Activated CD4-positive, alpha-beta T cell treated with anti-CD3 and anti-CD28 coated beads, Interleukin-2, amount 10 ng/mL, durations not matched to agents 24 days and 14 days (primary cell): ENCODE measurements at places on chromosomes 5 and 9. TPM values are rescaled to one million over a fixed set of nuclear protein-coding genes. Genes with fewer than 3 reads are reported as not detected.

Gene HINT1
- total RNA-seq = 280 and 282 TPM in 2 replicates

GRCh38 chr5:28558196-28558595 is 1519.8 kb upstream of the CDH9 start:
- DNase-seq = no peak

Gene SLC9A3
- total RNA-seq = 3.0 and 3.3 TPM in 2 replicates

DNA sequence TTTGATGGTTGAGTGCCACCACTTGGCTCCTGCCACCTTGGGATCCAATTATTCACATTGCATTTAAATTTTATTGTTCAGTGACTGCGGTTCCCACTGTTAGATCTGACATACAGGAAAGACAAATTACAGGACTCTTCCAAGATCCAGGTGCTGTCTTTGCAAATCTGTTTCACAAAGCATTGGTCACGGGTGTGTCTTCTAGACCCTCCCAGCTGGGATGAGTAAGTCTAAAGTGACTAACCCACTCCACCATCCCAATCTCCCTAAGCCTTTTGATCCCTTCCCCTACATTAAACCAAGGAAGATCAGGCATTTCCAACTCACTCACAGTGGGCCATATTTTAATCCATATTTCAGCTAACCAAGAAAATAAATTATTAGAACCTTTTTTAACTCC is 1016.3 kb upstream of the CTNND2 start:
- DNase-seq = no peak

Gene OR2S2
- not detected in 2 replicates for total RNA-seq

DNA sequence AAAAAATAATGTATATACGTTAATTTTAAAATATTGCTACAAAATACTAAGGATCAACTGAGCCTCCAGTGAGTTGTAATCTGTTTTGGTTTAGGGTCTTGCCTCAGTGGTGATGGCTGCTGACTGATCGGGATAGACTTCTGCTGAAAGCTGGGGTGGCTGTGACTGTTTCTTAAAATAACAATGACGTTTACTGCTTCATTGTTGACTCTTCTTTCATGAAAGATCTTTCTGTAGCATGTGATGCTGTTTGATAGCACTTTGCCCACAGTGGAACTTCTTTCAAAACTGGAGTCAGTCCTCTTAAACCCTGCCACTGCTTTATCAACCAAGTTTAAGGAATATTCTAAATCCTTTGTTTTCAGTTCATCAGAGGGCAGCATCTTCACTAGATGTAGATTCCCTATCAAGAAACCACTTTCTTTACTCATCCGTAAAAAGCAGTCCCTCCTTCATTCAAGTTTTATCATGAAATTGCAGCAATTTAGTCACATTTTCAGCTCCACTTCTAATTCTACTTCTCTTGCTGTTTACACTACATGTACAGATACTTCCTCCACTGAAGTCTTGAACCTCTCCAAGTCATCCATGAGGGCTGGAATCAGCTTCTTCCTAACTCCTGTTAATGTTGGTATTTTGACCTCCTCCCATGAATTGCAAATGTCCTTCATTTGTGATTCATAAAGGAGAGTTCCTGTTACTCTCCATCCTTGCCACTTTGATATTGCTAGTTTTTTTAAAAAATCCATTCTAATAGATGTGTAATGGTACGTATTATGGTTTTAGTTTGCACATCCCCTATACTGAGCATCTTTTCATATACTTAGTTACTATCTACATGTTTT is 41.5 kb upstream of the PTPDC1 start:
- no peak for DNase-seq

Gene GPRIN1
- total RNA-seq = 3.7 TPM in 2 replicates

- no peak for DNase-seq
Measured at GRCh38 chr9:101018467-101018866, 10.1 kb upstream of the PLPPR1 start.

- no peak for DNase-seq
Measured at GRCh38 chr5:14445013-14445412, 136.6 kb upstream of the OTULINL start.

GRCh38 chr5:86500947-86501346 is 116.8 kb upstream of the COX7C start:
- DNase-seq = no peak

DNA sequence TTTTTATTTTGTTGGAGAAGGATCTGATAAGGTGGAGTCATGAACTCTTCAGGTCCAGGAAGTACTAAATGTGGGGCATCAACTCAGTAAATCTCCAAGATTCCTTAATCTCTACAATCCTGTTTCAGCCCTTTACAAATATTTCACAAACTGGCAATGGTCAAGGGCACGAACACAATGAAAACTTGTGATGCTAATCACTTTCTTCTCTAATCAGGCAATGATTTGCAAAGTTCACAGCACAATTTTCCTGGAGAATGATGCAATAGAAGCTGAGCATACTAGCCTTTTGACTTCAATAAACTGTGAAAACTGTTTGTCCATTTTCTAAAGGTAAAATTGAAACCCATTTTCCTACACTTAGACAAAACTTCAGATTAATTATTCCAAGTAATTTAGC is 16.9 kb downstream of the GDF9 start:
- no peak for DNase-seq

Gene FOXI1
- total RNA-seq = 0.09 TPM in 1 of 2 replicates, not detected in the other

DNA sequence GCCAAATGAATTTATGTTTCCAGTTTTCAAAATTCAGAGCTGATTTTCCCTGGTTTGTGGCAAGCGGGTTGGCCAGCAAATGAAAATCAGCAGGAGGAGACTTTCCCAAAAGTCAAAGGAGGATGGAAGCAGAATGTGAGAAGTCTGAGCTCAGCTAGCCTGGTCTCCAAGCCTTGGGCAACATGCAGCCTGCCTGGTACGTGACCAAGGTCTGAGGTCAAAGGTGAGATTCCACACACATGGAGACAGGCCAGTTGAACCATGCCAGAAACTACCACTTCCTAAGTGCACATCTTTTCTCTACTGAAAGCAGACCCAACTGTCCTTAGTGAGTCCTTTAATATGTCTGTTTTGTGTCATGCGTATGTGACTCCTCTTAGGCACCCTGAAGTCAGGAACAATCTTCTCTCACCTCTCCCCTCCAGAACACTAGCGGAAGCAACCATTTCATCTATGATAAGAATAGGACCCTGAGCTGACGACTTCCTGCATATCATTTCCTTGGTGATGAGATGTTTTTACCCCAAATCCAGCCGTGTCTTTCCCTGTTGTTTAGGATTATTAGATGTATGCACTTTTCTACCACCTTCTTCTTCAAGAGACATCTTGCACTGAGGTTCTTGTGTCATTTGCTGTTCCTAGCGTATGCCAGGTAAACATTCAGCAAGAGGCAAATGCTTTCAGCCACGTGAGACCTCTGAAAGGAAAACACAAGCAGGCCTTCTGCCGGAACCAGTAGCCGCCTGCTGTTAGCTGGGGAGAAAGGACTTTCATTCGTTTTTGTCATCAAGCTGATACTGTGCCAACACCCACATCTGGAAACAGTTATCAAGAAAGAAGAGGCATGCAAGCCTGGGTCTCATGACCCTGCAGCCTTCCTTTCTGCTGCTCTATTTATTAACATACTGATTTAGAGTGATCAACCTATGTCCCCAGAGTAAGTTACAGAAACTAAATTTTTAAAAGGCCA is 9.7 kb upstream of the TGFBI start:
- no peak for DNase-seq

DNA sequence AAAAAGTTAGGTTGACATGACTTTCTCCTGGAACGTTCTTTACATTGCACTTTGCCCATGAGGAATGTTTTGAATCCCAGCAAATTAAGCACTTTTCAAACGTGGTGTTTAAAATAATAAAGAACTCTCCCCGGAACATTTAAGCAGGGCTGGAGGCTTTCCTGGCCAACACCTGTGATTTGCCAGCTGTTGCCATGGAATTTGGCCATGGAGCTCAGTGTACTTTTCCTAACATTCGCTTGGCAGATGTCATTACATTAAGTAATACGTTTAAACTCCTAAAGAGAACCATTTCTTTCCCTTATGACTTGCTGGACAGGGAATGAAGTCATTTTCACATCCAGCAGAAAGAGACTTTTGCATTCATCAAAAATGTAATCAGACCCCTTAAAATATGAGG is 146.1 kb downstream of the GAS1 start:
- no peak for DNase-seq

- DNase-seq = no peak
Measured at GRCh38 chr9:2290382-2290781, 275.2 kb downstream of the SMARCA2 start.
